Muscle of leg (tissue), 16 donors: ENCODE measurements at places on chromosomes 1 and 21. TPM values are rescaled to one million over a fixed set of nuclear protein-coding genes. Genes with fewer than 3 reads are reported as not detected.
A peak's percentile ranks its signal among the peaks of the same experiment; 100 is the strongest.

DNA sequence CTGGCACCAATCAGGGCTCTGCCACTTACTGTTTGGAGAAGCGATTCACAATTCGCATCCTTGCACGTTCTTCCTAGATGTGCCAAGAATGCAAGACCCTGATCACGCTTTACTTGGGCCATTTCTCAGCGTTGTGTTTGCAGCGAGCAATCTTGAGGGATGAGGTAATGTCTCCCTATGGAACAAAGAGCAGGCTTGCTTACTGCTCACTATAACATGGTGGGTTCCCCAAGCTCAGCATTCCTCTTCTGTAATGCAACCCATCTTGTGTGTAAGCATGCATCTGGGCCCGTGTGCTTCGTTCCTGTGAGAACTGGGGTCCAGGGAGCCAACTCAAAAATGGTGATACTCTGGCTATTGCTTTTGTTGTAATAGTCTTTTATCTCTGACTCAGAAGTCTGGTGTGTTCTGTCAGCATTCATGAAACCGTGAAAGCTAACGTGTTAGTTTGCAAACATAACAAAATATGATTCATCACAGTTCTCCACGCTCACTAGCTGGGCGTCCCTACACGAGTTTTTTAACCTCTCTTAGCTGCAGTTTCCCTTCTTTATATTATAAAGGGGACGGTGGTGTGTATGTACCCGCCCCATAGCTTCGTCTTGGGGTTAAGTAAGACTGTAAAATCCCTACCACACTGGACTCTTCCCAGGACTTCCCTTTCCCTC lies 33.3 kb downstream of the DNTTIP2 start:
- peak overlapping the region; percentile 99 for H3K27ac ChIP-seq
- peaks cover 13% of the 10 kb centered on the region for H3K4me1 ChIP-seq
- H3K36me3 ChIP-seq = no peaks in the 10 kb centered on the region
- peak; percentile 86 for DNase-seq

GRCh38 chr1:243465081-243465480 lies 209.2 kb downstream of the SDCCAG8 start:
- H3K27me3 ChIP-seq = no peaks in the 10 kb centered on the region
- H3K36me3 ChIP-seq = peaks cover 2% of the 10 kb centered on the region
- no peak for DNase-seq
- H3K27ac ChIP-seq = no peak overlapping the region
- H3K4me1 ChIP-seq = peaks cover 4% of the 10 kb centered on the region

GRCh38 chr1:92045766-92046495 lies 16.1 kb downstream of the EPHX4 start:
- H3K4me1 ChIP-seq = no peaks in the 10 kb centered on the region
- H3K36me3 ChIP-seq = no peaks in the 10 kb centered on the region
- H3K27me3 ChIP-seq = no peaks in the 10 kb centered on the region
- H3K4me3 ChIP-seq = no peak overlapping the region
- H3K27ac ChIP-seq = no peak overlapping the region

DNA sequence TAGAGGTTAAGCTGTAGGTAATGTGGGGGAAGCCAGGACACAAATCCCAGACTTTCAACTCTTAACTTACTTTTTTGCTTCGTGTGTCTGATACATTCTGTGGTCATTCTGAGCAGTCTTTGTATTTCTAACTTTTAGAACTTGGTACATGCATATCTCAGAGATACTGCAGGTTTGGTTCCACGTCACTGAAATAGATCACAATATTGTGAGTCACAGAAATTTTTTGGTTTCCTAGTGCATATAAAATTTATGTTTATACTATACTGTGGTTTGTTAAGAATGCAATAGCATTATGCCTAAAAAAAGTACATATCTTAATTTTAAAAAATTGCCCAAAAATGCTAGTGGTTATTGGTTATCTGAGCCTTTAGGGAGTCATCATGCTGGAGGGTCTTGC lies 3.2 kb downstream of the URB2 start:
- no peak for DNase-seq
- H3K4me1 ChIP-seq = peaks cover 5% of the 10 kb centered on the region
- no peak overlapping the region for H3K27ac ChIP-seq
- peaks cover under 1% of the 10 kb centered on the region for H3K36me3 ChIP-seq

- DNase-seq = no peak
- H3K27me3 ChIP-seq = no peaks in the 10 kb centered on the region
- H3K27ac ChIP-seq = no peak overlapping the region
- H3K4me1 ChIP-seq = peaks cover 5% of the 10 kb centered on the region
These were observed 48.6 kb upstream of the EPS15 start for GRCh38 chr1:51567653-51568052.

Gene LRRN2
- 2.7 TPM for total RNA-seq

DNA sequence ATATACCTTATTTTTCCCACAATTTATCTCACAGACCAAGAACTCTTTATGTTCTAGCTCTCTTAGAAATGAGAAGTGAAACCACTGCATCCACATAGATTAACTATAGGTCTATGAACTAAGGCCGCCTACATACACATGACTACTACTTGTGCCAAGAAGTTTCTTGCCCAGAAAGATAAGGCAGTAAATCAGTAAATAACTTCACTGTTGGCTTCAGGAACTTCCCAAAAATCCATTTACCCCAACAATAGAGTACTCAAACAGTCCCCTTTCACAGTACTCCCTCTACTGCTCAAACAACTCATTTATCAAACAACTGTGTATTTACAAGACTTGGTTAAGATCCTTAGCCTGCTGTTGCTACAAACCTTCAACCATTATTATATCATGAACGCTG lies 96.5 kb downstream of the NME7 start:
- DNase-seq = peak; percentile 9
- H3K4me3 ChIP-seq = no peak overlapping the region
- no peaks in the 10 kb centered on the region for H3K27me3 ChIP-seq
- H3K36me3 ChIP-seq = no peaks in the 10 kb centered on the region
- H3K27ac ChIP-seq = no peak overlapping the region

Gene COL9A2
- total RNA-seq = 2.6 TPM

Gene S100B
- 20.0 TPM for total RNA-seq

DNA sequence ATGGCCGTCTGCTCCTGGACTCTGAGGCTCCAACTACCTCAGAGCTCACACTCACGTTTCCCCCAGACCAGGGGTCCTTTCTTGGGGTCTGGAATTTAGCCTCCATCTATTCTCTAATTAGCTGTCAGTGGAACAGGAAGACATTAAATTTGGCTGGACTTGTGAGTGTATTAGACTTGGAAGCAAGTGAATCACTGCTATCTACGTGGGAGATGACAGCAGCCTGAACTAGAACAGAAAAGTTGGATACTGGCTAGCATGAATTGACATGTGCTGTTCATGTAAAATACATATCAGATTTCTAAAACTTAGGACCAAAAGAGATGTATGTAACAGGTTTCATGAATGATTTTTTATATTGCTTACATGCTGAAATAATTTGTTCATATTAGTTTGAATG lies 28.0 kb downstream of the TAF5L start:
- DNase-seq = no peak
- H3K4me1 ChIP-seq = peaks cover 2% of the 10 kb centered on the region
- peaks cover 35% of the 10 kb centered on the region for H3K36me3 ChIP-seq
- H3K4me3 ChIP-seq = no peak overlapping the region
- H3K27ac ChIP-seq = no peak overlapping the region

DNA sequence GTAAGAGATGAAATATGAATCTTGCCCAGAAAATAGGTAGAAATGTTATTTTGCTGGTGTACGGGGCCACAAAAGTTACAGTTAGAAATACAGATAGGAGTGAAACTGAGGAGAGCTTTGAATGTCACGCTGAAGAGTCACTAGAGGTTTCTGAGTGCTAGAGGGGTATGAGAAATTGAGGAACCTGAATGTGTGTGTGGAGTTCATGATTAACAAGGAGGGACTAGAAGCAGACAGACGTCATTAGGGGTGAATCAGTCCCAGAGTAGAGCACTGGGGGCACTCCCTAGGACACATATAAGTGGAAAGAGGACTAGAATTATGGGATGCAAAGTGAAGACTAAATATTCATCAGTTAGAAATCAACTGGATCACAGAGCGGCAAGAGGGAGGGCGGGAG lies 188.9 kb upstream of the MAP1LC3C start:
- H3K4me1 ChIP-seq = peaks cover 4% of the 10 kb centered on the region
- no peak for DNase-seq
- no peaks in the 10 kb centered on the region for H3K36me3 ChIP-seq
- no peak overlapping the region for H3K27ac ChIP-seq

DNA sequence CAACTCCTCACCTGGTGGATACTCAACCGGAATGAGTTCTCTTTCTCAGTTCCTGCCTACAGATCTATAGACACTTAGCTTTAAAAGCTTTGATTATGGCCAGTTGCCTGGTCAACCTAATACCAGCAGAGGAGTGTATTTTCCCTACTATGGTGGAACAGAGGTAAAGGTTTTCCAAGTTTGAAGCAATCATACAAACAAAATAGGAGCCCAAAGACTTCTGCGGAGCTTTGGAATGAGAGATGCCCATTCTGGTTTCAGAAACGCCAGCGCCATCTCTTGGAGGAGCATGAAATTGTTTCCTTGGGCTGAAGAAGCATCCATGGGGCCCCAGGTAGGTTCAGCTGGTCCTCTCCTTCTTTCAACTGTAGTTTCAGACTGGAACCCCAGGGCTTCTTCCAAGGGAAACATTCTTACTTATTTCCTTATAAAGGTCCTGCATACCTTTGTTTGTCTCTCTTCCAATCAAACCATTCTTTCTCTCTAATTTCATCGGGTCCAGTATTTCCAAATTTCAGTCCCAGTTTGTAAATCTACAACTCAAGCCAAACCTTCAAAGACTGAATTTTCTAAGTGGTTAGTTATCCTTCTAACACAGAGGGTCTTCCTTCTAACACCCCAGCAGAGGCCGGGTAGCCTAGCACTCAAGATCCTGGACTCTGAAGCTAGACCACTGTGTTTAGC lies 95.9 kb downstream of the KCNJ15 start:
- peaks cover 2% of the 10 kb centered on the region for H3K27me3 ChIP-seq
- no peaks in the 10 kb centered on the region for H3K36me3 ChIP-seq
- no peak overlapping the region for H3K27ac ChIP-seq
- H3K4me3 ChIP-seq = no peak overlapping the region
- DNase-seq = peak; percentile 63

Gene CELA2B
- 2.7 TPM for total RNA-seq

DNA sequence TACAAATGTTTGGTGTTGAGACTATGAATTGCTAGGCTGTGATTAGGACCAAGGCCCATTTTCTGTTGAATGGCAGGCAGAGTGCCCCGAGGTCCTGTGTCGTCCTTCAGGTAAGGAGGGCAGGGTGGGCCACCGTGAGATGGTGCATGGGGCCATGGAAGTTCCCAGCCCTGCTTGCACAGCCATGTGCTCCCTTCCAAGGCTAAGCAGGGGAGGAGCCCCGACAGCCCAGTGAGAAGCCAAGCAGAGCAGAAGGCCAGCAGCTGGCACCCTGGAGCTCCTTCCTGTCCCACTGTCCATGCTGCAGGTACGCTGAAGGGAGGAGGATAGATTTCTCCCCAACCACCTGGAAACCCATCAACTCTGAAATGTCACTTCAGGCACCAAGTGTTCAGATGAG lies 8.2 kb upstream of the NUAK2 start:
- H3K27ac ChIP-seq = no peak overlapping the region
- H3K4me3 ChIP-seq = no peak overlapping the region
- H3K27me3 ChIP-seq = peaks cover 23% of the 10 kb centered on the region
- DNase-seq = no peak

- H3K4me3 ChIP-seq = no peak overlapping the region
- H3K27ac ChIP-seq = no peak overlapping the region
These were observed 364.5 kb upstream of the DAB1 start for GRCh38 chr1:57788313-57788712.

Gene SPRR2E
- total RNA-seq = not detected

DNA sequence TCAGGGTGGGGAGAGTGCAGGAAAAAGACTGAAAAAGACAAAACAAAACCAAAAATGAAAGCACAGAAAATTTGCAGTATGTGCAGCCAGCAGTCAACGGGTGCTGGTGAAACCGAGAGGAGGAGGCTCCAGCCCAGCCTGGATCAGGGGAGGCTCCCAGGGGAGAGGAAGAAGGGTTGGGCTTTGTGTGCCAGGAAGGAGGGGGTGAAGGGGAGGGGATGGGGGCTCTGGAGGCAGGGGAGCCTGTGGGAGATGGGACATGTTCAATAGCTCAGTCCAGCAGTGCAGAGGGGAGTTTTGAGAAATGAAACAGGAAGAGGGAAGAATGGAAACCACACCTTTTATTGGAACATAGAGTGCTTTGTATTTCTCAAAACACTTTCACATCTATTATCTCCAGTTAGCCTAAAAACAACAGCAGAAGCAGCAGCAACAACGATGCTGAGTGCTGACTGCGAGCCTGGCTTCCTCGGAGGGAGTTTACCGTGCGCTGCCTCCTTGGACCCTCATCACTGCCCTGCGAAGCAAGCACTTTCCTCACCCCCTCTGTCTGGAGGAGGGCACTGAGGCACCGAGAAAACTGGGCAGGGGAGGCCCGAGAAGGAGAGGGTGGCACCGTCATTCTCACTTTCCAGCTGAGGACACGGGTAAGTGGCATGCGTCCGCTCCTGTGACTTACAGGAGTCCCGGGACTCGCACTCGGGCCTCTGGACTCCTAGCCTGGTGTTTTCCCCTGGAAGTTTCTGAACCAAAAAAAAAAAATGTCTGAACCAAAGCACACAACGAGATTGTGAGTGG lies 62.9 kb downstream of the MDM4 start:
- peak; percentile 70 for DNase-seq
- peaks cover 28% of the 10 kb centered on the region for H3K4me1 ChIP-seq
- H3K4me3 ChIP-seq = no peak overlapping the region
